Activated T-helper 17 cell treated with anti-CD3 and anti-CD28 coated beads, Interleukin-2, amount 50 U/mL, for 72 hours (primary cell): ENCODE measurements at places on chromosomes 5 and 9. TPM values are rescaled to one million over a fixed set of nuclear protein-coding genes. Genes with fewer than 3 reads are reported as not detected.

DNA sequence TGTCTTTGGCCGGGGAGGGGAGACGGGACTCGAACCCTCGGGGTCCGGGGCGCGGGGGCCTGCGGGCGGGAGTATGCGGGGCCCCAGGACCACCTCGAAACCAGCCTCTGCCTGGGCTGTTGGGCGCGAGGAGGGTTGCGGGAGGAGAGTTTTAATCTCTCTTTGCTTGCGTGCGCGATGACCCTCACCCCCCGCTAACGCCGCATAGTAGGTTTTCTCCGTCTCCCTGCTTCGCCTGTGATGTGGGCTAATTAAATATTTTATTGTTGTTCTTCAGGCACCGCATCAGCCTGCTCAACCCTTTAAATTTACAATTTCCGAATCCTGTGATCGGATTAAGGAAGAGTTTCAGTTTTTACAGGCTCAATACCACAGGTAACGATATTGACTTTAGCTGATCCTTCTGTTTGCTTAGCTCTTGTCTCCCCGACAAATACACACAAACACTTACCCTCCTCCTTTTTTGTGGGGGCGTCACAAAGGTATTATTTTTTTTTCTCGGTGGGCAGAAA is 1.7 kb downstream of the TLE4 start:
- ATAC-seq = no peak

DNA sequence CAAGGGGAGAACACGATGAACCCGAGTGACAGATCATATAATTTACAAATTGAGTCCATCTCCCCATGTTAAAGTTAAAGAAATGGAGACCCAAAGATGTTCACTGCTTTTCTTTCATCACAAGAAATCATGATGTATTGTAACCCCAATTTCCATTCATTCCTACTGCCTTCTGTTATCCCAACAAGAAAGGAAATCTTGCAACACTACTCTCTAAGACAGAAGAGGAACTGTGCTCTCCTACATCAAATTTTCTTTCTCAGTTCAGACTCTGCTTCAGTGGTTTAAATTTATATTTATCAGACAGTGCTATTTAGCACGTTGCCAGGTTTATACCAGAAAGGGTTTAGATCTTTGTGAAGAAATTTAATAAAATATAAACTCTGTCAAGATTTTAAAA is 83.8 kb upstream of the RASA1 start:
- no peak for ATAC-seq

The NCS1 gene
- 14.0 TPM for total RNA-seq

The RNF14 gene
- total RNA-seq = 28.4 TPM
